ENCODE measurements at places on chromosomes 1 and 21.

GRCh38 chr1:3948344-3948743 is 48.3 kb upstream of the C1orf174 start:
- DNase-seq: no peak

GRCh38 chr21:29721221-29721620 is 218.6 kb downstream of the GRIK1 start:
- DNase-seq: no peak

- DNase-seq: no peak
Measured at GRCh38 chr1:66951513-66951912, 26.7 kb downstream of the MIER1 start.

GRCh38 chr1:226867461-226868054 is 2.9 kb upstream of the PSEN2 start:
- DNase-seq: no peak

- no peak for DNase-seq
Measured at GRCh38 chr1:100794748-100795645, 75.5 kb downstream of the VCAM1 start.

- no peak for DNase-seq
Measured at GRCh38 chr1:46735708-46736324, 16.9 kb upstream of the EFCAB14 start.

DNA sequence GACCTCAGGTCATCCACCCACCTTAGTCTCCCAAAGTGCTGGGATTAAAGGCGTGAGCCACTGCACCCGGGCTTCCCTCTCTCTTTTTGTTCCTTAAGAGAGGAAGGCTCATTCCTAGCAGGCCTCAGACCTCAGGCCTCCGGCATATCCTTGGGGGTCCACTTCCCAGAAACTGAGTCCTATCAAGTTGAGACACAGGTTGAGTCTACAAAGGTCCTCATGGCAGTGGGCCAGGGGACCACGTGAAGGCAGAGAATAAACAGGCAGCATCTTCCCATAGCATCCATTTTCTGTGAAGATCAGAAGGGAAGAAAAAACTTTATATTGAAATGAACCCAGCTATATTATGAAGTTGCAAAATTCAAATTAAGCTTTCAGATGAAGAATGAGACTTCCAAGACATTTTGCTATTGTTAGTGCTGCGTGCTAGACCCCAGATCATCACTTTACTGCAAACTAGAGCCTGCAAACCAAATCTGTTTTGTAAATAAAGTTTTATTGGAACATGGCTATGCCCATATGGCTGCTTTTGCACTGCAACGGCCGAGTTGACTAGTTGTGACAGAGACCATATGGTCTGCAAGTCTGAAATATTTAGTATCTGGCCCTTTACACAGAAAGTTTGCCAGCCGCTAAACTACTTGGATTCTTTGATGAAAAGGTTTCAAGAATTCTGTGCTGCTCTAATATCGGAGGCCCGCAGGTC is 3.5 kb upstream of the CELA2A start:
- DNase-seq: no peak

All from GM04504 (cell line).